Left ventricle myocardium superior (tissue), 1 donor: ENCODE measurements at places on chromosomes 13 and 19.

DNA sequence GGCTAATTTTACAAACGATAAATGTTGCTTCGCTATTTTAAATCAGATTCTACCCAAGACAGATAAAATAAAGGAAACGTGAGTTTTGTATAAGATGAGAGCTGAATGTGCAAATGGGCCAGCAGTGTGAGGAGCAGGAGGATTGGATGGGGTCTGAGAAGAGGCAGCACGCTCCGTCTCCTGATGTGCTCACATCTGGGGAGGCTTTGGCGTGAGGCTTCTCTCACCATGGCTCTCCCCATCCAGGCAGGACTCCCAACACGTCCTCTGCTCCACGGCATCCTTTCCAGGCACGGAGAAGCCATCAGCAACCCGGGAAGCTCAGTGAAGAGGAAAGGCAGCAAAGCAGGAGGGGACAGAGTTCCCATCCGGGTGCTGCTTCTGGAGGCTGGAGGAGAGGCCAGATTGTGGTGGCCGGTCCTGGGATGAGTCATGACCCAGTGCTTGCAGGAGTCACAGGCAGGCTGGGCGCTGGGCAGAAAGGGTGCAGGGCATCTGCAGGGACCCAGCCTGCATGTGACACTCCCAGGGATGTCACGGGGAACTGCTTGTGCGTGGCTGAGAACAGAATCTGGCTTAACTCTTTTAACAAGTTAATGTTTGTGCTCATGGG, 47.5 kb downstream of the ZNF536 start:
- DNase-seq: no peak

GRCh38 chr13:27600711-27601110, 19.6 kb downstream of the LNX2 start:
- DNase-seq: no peak

- no peak for DNase-seq
These were observed 169.6 kb downstream of the LACC1 start for GRCh38 chr13:44049081-44049945.

- DNase-seq: no peak
These were observed 991 bp downstream of the ABHD17A start for GRCh38 chr19:1884291-1884718.

DNA sequence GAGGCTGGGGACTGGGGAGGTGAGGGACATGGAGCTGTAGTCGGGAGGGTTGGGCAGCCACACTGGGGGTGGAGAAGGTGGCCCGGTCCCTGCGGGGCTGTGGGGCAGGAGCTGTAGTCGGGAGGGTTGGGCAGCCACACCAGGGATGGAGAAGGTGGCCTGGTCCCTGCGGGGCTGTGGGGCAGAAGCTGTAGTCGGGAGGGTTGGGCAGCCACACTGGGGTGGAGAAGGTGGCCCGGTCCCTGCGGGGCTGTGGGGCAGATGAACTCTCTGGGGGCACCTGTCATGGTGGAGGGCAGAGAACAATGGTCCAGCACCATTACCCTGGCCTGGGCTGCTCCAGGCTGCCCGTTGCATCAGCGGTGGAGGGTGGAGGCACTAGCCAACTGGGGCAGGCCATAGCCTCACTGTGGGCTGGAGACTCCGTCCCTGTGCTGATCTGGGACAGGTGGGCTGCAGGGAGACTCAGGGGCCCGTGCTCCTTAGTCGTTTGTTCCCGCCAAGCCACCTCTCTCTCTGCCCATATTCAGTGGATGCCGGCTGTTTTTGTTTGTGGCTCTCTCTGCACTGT, 51.4 kb downstream of the ATP11A start:
- no peak for DNase-seq

- no peak for DNase-seq
These were observed 62.3 kb downstream of the CEBPG start for GRCh38 chr19:33435706-33436359.

DNA sequence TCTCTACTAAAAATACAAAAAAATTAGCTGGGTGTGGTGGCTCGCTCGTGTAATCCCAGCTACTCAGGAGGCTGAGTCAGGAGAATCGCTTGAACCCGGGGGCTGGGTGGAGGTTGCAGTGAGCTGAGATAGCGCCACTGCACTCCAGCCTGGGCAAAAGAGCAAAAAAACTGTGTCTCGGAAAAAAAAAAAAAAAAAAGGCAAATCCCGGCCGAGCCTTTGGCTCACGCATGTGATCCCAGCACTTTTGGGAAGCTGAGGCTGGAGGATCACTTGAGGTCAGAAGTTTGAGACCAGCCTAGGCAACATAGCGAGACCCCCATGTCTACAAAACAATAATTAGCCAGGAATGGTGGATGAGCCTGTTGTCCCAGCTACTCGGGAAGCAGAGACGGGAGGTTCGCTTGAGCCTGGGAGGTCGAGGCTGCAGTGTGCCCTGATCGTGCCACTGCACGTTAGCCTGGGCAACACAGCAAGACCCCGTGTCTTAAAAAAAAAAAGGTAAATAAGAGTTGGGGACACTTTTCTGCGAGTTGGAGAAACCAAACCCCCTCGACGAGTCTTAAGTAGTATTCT, 574 bp upstream of the GPX4 start:
- no peak for DNase-seq

DNA sequence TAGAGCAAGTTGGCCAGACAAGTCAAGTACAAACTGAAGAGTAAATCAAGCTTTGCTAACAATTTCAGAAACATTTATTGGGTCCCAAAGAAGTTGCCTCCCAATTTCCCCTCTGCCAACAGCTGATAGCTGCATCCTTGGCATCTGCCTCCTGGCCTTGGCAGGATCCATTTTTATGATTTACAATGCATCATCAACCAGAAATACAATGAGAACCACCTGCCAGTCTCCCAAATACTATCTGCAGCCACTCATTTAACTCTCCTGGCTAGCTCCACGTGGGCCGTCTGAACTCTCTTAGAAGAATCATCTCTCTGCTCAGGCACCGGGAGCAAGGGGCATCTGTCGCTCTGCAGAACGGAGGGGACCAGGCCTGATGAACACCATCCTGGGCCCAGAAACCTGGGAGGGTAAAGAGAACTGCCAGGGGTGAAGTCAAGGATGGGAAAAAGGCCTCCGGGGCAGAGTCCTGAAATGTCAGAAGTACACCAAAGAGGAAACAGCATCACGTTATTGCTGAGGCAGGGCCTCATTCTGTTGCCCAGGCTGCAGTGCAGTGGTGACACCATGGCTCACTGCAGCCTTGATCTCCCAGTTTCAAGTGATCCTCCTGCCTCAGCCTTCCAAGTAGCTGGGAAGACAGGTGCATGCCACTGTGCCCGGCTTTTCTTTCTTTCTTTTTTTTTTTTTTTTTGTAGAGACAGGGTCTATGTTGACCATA, 2.6 kb downstream of the LONP1 start:
- DNase-seq: no peak

DNA sequence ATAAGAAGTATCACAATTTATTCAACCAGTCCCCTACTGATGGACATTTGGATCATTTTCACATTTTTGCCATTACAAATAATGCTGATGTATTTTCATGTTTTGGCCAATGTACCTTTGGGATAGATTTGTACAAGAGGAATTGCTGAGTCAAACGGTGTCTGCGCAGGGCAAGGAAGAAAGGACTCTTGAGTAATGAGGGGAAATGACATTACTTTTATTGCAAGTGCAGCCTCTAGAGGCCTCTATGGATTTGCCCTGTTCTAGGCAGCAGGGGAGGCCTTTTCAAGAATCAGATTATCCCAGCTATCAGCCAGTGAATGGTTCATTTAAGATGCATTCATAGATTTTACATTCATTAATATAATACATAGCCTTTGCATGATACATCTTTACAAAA, 32.9 kb upstream of the GTF3A start:
- no peak for DNase-seq

GRCh38 chr19:49950956-49951526, 9.9 kb downstream of the SIGLEC11 start:
- no peak for DNase-seq

DNA sequence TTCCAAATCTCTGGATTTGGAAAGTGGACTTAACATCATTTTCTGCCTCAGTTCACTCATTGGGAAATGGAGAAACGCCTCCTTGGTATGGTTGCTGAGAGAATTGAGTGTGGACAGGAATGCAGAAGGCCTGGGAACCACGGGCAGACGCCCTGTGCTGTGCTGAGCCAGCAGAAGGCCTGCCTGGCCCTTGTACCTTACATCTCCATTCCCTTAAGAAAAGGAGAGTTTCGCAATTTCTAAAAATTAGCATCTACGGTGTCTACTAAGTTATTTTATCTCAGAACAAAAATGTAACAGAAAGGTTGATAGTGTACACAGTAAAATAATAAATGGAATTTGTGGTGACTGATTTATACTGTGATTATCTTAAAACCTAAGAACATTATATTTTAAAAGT, 78.7 kb downstream of the IPO5 start:
- no peak for DNase-seq

DNA sequence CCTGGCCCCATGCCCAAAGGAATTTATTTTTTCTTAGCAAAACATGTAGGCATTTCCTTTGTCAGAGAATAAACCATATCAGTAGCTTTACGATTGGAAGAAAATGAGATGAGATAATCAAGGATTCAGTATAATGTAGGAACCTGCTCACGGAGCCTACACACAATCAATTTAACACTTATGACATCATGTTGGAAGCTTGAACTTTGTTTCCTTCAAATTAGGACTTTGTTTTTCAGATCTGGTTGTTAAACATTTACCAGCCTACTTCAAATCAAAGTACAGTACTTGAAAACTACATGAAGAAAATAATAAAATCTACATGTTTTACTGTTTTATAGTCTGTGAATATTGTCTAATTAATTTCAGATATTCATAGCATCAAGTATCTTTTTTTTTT, 639.0 kb upstream of the ATXN8OS start:
- DNase-seq: no peak

DNA sequence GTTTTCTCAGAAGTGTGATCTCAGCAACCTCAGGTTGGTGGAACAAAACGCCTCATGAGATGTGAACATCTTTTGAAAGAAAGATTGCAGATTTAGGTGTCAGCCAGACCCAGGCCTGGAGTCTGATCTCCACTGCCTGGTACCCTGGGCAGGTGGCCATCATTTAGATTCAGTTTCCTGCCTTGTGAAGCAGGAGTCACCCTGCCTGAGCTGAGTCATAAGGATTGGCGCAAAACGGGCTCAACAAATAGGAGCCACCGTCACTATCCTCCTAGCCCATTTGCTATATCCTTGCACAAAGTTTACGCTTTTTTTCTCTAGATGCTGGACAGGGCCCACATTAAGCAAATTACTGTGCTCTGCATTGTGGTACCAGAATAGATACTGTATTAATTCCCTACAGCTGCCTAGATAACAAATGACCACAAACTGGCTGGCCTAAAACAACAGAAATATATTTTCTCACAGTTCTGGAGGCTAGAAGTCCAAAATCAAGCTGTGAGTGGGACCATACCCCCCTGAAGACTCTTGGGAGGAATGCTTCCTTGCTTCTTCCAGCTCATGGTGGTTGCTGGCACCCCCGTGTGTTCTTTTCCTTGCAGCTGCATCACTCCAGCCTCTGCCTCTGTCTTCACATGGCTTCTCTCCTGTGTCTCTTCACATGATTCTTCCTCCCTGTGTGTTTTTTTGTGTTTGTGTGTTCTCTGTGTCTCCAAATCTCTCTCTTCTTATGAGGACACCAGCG, 38.2 kb downstream of the TNFSF11 start:
- DNase-seq: no peak

- no peak for DNase-seq
These were observed 4.4 kb downstream of the CACTIN start for GRCh38 chr19:3622224-3622623.

DNA sequence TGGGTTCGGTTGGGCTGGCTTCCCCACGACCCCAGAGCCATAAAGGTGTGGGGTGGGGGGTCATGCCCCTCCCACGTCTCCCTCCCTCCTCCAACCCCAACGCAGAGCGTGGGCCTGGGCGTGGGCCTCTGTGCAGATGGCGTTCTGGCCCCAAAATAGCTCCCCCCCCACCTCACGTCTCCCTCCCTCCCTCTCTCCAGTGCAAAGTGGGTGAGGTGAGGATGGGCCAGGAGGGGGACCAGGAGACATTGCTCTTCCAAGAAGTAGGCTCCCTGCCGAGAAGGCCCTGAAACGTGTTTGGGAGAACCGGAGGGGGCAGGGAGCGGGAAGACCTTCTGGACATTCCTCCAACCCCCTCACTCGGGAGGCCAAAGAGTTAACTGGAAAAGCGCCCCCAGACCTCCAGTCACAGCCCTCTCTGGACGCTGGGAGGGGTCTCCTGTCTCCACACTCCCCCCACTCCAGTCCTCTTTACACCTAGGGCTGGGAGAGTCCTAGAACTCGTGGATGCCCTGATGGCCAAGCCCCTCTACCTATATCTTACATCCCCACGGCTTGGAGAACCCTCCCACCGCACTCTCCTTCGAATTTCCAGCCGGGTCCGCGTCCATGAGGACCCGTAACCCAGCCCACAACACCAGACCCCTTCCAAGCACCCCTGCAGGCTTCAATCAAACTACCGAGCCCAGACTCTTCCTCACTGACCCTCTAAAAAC, 855 bp downstream of the UNC13A start:
- DNase-seq: no peak

DNA sequence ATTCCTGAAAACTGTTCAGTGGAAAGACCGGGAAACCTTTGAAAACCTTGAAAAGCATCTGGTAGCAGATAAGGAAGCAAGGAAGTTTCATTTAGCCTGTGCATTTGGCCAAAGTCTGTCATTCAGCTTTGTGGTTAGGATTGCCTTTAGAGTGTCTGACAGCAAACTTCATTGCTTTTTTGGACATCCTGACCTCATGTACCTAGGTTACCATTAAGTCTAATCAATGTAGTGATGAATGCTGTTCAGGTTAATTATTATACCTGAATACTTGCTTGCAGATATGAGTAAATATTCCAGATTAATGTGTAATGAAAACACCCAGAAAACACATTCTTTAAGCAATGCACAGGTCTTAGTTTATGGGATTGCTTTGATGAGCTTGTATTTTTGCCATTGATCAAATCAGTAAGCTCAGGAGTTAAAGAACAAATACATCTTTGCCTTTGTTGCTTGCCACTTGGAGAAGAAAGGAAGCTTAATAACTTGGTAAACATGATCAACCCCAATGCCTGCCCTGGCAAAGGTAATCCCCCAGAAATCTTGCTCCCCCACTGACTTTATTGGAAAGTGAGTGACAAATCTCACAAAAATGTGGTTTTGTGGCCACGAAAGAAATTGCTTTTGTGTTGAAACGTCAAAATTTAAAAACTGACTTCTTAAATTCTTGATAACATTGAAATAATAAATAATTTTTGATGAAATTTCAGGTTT, 87.4 kb downstream of the SLC15A1 start:
- no peak for DNase-seq

DNA sequence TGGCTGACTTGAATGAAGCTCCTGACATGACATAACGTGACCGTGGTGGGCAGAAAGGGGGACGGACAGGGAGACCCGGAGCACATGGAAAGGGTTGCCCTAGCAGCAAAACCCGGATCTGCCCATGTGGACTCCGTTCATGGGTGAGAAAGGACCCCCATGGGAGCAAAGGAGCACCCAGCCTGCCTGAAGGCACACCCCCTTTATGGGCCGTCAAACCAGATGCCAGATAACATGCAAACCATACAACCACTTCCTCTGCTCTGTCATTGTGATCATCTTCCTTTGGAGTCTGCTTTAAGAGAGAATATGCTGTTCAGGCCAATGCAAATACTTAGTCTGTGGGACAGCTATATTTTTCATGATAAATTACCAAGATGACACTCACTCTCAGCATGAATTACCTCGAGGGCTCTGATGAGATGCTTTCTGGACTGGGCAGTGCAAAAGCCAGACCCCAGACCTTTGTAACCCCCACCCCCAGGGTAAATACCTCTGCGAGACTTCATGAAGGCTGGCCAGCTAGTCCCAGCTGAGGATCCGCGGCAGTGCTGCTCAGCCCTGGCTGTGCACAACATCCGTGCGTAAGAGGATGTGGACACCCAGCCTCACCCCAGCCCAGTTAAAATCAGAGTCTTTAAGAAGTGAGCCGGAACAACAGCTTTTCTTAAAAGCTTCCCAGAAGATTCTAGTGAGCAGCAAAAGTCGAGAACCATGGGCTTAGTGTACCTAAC, 126.6 kb downstream of the USP12 start:
- no peak for DNase-seq
